ENCODE measurements at places on chromosomes 13 and 19. TPM values are rescaled to one million over a fixed set of nuclear protein-coding genes. Genes with fewer than 3 reads are reported as not detected.

GRCh38 chr19:18118420-18119012, 20.9 kb downstream of the MAST3 start:
- DNase-seq = no peak

- DNase-seq = peak; percentile 46
Measured at GRCh38 chr13:107124129-107124718, 556.3 kb upstream of the ARGLU1 start.

DNA sequence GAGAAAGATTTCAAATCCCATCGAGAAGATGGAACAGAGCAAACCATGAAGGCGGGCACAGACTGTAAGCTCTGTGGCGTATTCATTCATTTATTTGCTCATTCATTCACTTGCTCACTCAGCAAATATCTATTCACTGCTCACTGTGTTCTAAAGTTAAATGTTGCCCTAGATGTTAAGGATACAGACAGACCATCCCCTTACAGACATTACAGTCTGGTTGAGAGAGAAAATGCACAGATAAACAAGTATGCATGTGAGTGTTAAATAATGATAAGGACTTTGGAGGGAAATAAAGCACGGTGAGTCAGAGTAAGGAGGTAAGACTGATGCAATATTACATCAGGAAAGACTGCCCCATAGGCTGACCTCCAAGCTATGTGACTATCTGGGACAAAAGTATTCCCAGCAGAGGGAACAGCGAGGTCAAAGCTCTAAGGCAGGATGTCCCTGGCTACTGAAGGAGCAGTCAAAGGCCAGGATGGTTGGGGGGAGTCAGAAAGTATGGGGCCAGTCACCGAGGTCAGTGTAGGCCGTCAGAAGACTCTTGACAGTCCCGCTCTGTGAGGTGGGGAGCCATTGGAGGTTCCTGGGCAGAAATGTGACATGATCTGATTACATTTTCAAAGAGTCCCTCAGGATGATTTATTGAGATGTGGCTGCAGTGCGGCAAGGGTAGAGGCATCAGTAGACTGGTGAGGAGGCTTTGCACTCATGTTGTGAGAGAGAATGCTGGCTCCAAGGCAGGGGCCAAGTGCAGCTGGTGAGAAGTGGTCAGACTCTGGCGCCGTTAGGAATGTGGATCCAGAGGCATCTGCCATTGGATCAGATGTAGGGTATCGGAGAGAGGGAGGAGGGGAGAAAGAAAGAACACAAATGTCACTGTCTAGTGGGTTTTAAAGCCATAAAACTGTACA, 37.9 kb downstream of the MBNL2 start:
- no peak for DNase-seq

DNA sequence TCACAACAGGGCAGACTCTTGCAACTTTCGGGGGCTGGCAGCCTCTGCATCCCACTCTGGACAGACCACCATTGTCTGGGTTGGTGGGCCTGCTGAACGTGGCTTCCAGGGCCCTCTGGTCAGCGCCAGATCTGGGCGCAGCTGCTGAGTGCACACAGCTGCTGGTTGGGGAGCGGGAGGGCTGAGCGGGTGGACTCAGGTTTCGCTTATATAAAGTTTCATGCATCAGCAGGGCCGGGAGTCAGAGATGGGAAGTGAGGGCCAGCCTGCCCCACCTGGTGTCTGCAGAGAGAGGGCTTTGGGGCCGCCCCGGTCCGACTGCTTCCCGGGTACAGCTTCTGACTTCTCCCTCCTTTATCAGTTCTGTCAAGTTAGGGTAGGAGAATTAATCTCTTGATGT, 6.9 kb downstream of the ARHGEF7 start:
- DNase-seq = peak; percentile 35

Gene TNFRSF19
- 0.21 TPM for polyA plus RNA-seq

DNA sequence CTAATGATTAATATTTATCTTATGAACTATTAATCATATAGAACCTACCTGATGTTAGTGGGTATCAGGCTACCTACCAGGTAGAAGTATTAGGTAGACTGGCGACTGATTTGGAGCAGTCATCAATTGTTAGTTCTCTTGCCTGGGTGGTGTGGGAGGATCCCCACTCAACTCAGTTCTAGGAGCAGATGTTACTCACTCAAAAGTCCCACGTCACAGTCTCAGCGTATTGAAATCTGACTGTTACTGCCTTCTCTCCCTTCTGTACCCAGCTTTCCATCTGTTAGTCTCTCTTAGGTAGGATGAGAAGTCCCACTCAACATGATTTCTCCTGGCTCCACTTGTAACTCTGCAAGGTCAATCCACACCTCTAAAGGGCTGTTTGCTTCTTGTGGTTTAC, 102.7 kb downstream of the OLFM4 start:
- no peak for DNase-seq

Gene GAPDHS
- polyA plus RNA-seq = 0.21 TPM

Gene LYPD3
- 4.6 TPM for polyA plus RNA-seq

DNA sequence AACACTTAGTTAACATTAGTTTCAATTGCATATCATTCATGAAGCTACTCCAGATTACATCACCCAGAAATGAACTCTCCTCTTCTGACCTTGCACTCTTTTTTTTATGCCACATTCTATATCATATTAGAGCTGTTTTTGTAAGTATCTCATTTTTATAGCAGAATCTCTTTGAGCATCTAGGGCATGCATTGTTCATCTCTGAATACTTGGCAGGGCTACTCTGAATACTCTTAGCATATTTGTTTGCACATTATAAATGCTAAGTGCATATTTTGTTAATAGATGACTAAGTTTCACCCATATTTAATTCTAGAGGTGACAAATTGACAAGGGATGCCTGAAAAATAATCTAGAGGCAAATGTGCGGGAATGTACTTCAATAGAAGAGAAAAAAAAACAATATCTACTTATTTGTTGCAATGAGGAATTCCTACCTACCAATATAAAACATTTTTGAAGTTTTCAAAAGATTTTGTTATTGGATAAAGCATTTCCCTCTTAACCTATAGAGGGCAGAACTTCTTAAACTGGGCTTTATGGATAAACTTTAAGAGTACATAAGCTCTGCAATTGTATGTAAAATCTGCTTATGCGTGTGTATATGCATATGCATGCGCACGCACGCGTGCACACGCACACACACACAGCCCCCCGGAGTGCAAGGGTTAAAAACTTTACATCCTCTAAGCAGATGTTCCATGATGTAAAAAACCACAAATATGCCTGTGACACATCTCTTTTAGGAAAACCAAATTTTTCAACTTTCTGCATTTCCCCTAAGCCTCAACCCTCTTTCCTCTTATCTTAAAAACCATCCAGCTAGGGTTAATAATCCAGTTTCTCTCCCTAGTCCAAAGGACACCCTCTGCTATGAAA, 73.0 kb upstream of the OXGR1 start:
- no peak for DNase-seq

Gene LRRC63
- not detected for polyA plus RNA-seq

Gene FAM216B
- polyA plus RNA-seq = 0.06 TPM

- DNase-seq = no peak
Measured at GRCh38 chr13:18991060-18991459, 190.6 kb downstream of the TUBA3C start.

GRCh38 chr19:16779539-16780163, 49.5 kb upstream of the SIN3B start:
- no peak for DNase-seq

Measured in GM23338 (cell line).